Kidney glomerular epithelial cell (primary cell): ENCODE measurements at places on chromosomes 1 and 21.
A peak's percentile ranks its signal among the peaks of the same experiment; 100 is the strongest.

DNA sequence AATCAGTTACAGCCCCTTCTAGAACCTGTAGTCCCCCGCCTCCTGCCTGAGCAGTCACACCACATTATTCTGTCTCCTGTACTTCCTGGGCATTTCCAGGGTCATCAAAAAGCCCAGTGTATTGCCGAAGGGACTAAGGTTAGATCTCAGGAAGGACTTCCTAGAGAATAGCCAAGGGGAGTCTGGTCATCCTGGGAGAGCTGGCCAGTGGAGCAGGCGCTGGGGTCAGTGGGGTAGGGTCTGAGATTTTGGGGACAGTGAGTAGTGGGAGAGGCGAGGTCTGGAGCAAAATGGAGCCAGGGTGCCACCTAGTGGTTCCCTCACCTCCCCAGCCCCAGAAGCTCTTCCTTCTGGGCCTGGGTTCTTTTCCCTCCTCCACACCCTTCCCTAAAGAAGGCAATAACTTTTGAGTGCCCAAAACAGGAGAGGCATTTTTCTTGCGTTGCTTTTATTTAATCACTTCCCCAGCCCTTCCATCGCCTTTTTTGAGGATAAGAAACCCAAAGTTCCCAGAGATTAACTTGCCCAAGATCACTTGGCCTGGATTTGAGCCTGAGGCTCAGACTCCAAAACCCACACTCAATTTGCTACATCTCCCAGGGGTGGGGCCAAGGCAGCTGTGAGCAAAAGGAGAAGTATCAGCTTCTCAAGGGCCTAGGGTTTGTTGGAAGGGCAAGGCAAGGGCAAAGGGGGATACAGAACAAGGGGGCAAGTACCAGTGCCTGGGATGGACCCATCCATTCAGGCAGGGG is 7.3 kb upstream of the PMVK start:
- peak; percentile 17 for DNase-seq

DNA sequence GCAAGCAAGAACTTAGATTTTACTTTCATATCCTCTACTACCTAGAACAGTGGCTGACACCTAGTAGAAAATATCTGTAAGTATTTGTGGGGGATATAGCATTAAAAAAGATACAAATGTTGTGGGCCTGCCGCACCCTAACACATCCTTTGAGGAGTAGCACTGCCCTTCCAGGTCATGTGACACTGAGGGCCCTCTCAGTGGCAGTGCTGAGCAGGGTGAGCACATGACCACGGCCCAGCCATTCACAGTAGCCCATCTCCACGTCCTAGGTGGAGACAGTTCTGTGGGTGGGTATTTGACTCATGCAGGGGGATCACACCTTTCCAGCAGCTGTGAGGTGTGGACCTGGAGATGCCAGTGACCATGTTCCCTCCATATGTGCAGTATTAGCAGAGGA is 108.9 kb downstream of the OMA1 start:
- no peak for DNase-seq

DNA sequence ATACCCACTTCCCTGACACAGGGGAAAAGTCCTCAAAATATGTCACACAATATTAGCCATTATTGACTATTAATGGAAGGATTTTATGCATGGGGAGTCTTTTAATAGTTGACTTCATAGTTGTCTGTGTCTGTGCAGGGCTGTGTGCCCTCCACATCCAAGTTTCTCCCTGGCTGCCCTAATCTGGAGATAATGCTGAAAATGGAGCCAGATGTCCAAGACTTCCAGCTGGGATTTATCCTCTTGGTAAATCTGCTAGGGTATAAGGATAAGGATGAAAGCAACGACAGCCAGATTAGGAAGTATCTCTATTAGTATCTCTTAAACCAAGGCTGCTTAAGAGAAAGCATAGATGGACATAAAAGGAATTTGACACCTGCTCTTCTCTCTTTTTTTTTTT is 42.1 kb downstream of the CDK18 start:
- no peak for DNase-seq

DNA sequence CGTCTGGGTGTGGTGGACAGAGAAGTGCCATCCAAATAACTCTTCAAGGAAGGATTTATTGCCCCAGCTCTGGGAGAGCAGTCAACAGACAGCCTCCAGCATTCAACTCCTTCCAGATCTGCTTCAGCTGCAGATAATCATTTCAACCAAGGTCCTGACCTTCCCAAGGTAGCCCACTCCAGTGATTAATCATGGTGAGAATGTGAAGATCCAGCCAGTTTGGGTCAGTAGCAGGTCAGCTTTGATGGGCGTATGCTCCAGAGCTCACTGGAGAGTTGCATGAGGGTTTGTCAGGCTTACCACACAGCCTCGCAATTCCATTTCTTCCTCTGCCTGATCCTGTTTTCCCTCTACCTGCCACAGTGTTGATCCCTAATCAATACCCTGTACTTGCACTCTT is 214.5 kb upstream of the ZRANB2 start:
- no peak for DNase-seq

GRCh38 chr21:38376235-38376634 is 119.4 kb downstream of the KCNJ15 start:
- DNase-seq: no peak

DNA sequence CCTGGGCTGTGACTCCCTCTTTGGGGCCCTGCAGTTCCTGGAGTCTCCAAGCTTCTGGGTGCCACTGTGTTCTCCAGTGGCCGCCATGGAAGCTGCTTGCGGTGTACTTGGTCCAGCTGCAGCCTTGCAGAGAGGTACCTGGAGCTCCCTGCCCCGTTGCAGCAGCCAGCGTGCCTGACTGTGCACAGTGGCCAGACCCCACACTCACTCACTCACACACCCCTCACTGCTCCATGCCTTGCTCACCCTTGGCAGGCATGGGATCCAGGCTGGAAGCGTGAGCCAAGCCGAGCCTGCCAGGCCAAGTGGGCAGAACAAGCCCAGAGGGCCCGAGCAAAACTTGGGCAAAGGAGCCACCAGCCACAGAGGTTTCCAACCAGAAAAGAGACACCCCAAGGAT is 43.0 kb downstream of the MATN1 start:
- no peak for DNase-seq

DNA sequence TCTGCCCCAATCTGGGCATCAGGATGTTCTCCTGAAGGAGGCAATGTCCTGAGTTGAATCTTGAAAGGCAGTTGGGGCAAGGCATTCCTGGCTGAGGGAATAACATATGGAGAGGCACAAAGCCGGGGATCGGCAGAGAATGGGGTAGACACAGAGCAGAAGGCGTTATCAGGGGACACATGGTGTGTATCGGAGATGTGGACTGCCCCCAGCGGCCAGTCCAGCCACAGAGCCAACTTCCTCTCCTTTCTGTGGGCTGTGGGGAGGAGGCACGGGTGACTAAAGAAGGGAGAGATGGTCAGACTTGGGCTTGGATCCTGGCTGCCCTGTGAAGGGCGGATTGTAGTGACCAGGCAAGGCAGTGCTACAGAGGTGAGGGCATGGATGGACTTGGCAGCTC is 32.1 kb downstream of the FOXD2 start:
- DNase-seq: no peak

DNA sequence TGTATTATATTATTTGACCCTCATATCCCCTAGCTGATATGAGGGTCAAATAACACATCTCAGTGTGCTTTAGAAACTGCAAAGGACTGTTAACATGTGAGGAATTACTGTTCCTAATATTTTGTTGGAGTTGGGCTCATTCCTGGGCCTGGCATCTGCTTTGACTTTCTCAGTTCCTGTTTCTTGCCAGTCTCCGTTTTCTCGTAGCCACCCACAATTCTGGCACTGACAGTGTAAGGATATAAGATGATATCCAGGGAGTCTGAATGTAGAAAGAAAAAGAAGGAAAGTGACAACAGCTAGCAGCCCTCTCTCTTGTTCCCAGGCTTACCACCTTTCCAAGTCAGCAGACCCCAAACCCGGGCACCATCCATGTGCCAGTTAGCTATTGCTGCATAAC is 54.4 kb upstream of the SCMH1 start:
- DNase-seq: no peak

- no peak for DNase-seq
Observed at GRCh38 chr21:15241997-15242736, 177.4 kb upstream of the NRIP1 start.

GRCh38 chr1:220031287-220031686 is 15.0 kb downstream of the EPRS1 start:
- DNase-seq: no peak

DNA sequence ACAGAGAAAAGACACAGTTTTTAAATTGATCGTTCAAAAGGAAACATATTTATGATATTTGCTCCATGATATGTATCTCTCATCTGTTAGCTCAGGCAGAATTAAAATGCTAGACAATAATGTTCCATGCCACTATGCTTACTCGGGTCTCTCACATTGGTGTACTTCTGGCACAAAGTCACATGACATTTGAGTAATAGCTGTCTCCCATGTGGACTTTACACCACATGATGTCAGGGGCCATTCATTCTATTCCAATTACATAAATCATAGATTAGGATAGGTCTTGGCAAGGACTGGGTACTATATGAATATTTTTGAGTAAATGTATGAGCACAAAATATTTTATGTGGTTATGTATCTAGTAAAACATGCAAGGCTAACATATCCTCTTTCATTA is 648.4 kb downstream of the PLA2G4A start:
- DNase-seq: no peak

DNA sequence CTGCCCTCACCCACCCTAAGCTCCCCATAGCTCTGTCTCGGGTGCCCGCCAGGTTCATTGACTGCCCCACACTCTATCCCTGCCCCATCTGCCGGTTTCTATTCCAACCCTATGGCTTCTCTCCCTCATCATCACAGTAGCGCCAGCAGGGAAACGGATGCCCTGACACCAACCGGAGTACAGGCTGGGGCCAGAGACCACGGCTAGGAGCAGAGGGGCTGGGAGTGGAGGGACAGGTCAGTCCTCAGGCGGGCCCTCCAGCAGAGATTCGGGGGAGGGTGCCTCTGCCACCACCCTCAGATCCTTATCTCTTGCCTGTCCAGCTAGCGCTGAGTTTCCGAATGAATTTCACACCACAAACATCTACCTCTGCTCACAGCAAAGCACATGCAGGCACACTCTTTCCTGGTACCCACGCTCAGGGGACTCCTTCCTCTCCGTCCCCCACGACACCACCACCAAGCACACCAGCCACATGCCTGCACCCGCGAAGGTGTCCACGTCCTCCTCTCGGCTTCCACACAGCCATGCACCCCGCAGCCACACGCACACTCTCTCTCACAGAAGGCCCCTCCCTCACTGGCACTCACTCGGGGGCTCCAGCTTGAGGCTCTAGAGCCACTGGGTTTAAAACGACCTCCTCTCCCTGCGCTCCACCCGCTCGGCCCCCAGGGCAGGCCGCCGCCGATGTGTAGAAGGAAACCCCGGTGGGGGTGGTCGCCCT is 7.2 kb downstream of the TAL1 start:
- DNase-seq: no peak

GRCh38 chr1:77222496-77222895 is 3.3 kb upstream of the PIGK start:
- DNase-seq: no peak

GRCh38 chr1:5448486-5448885 is 543.7 kb downstream of the NPHP4 start:
- DNase-seq: no peak

- DNase-seq: no peak
Observed at GRCh38 chr1:167638064-167638463, 8.0 kb downstream of the RCSD1 start.

GRCh38 chr21:28818663-28819278 is 173.9 kb downstream of the LTN1 start:
- DNase-seq: no peak

DNA sequence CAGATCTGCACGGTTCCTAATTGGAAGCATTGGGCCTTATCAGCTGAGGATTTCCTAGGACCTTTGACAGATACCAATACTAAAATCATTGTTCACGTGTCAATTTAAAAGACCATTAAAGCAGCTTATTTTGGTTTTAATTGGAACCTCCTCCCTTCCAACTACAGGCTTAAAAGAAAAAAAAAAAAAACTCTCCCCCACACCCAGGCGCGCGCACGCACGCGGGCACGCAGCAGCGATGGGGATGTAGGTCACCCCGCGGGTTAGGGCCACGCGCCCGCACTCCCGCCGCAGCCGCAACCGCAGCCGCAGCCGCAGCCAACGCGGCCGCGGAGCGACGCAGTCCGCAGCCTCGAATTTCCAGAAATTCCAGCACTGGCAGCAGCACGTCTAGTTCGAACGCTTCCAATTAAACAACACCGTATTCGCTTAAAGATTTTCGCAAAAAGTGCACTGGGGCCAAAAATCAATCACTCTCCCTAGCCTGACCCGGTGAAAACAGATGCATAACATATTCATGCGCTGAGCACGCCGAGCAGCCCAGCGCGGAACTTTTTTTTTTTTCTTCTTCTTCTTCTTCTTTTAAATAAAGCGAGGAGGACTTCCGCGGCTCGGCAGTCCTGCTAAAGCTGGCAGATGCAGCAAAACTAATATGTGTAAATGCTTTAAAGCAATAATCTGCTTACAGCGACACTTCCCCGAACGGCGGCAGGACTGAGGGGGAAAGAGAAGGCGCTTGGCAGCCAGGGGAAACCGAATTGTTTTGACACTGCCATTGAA is 13.3 kb upstream of the BARHL2 start:
- no peak for DNase-seq

DNA sequence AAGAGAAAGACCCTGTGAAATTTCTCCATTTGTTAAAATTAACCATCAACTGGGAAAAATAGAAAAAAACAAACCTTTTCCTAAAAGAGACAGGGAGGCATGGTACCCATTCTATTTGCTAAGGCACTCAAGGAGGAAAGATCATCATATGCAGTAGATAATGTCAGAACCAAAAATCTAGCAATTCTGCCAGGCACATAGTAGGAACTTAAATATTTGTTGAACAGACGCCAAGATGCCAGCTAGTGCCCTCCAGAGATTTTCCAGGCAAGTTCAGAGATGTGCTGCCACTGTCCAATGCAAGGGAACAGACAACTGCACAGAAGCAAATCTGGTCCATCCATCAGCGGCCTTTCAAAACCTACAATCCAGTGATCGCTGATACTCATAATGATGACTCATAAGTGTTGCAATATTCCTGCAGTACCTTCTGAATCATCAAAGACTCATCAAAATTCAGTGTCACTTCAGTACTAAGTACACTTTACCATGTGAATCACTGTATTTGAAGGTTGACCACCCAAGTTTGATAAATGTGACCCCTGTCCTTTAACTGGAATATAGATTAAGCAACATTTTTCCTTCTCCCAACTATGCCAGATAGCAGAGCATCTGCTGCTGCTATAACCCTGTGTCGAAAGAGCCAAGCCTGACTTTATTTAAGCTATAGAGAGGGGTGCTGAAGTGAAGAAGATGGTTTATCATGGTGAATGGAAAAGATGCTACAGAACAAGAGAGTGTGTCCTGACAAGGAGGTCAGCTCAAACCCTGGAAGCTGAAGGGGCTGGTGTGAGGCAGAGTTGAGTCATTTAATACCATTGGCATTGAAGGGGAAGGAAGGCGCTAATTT is 99.1 kb downstream of the MT1HL1 start:
- peak; percentile 60 for DNase-seq
